Naive B cell (primary cell): ENCODE measurements at places on chromosomes 12 and 14.

DNA sequence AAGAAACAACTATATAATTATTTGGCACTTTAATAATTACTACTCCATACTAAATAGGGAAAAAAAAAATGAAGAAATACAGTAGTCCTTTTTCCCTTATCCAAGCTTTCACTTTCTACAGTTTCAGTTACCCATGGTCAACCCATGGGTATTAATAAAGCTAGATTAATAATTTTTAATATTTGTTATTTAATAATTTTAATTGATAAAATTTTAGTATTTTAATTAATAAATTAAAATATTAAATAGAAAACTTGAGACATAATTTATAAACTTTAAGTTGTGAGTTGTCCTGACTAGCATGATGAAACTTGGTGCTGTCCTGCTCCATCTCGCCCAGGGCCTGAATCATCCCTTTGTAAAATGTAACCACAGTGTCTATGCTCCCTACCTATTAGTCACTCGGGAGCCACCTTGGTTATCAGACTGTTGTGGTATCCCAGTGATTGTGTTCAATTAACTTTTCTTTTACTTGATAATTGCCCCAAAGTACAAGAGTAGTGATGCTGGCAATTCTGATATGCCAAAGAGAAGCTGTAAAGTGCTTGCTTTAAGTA is 71.8 kb downstream of the PAWR start:
- DNase-seq: no peak

GRCh38 chr12:116784238-116784612 is 46.1 kb downstream of the RNFT2 start:
- DNase-seq: no peak

DNA sequence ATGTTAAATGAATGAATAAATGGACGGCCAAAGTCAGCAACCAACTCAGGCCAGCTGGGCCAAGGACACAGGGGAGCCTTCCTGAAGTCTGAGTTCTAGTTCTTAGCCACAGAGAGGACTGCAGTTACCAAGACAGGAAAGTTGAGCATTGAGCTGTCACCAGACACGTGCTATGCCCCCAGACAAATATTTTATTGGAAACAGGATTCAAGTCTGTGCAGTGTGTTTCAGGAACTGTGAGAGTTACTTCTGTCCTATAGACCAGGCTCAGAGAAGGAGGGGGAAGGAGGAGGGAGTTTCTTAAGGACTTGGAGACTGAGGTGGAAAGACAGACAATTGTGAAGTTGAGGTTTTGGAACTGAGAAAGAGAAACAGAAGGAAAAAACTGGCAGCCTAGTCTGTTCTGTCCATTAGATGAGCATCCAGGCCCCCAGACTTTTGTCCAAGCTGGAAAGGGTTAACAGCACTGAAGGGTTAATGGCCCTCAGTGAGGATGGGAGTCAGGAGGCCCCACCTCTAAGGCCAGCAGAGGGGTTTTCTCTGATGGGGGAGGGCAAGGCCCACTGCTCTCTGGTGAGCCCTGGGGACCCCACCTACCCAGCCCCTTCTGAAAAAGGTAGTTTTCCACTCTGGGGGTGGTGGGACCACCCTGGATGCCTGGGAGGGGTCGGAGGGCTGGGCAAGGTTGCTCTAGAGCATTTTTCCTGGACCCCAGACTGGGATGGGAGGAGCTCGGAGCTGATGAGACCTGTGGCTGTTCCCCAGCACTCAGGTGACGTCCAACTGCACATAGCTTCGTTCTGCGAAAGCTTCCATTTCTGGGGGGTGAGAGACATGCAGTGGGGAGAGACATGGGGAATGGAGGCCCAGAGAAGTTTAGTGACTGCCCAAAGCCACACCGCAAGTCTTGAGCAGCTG is 6.9 kb upstream of the CMKLR1 start:
- DNase-seq: no peak

GRCh38 chr14:21525571-21525961 is 580 bp downstream of the SALL2 start:
- no peak for DNase-seq

DNA sequence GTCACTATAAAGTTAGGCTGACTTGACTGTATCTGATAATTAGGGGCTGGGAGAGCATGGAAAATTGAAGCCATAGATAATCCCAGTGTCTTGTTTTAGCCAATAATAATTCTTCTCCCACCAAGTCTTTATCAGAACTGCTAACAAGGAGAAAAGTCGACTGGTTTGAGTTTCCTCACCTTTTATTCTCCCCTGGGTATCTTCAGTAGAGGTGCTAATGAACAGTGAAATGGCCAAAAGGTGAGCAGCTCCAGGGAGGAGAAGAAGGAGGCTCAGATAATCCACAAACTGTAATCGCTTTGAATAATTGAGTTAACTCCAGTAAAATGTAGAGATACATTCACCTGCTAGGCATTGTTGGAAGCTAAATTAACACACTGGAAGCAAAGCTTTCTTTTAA is 72.6 kb downstream of the ETV6 start:
- no peak for DNase-seq

GRCh38 chr12:19681007-19681406 is 241.7 kb downstream of the AEBP2 start:
- no peak for DNase-seq

DNA sequence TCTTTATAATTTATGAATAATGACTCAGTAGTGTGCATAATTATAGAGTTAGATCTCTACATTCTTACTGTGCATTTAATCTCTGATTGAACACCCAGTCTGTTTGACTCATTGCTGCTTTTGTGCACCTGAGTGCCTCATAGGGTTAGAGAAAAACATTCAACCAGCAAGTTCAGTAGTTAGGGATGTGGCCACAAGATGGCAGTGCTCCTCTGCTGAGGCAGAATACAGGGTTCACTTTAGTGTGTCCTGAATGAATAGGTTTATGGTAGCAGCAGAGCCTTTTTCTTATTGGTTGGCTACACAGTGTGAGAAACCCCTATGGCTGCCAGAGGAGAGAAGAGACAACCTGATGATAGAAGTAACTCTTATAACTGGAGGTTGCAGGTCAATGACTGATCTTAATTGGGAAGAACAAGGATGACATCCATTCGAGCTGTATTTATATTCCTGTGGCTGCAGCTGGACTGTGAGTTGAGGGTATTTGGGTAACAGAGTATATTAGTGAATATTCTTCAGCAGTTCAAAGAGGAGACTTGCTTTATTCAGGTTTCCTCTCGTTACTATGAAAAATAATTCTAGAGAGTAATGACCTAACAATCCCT is 194.9 kb upstream of the OR4E1 start:
- DNase-seq: peak; percentile 5

GRCh38 chr12:65803251-65803650 is 21.0 kb upstream of the HMGA2 start:
- DNase-seq: no peak

DNA sequence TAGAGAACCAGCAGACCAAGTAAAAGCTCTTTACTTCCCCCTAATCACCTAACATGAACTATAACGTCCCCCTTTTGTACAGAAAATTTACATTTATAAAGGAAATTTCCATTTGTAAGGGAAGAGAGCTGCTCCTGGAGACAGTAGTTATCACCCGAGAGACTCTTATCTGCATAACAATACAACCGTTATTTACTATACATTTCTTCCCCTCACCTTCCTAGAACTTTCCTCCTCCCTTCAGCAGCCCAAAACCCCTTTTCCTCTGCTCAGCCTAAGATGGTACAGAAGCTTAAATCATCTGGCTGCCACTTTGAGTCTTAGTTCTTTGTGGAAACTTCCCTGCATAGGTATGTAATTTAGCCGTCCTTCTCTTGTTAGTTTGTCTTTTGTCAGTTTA is 40.4 kb upstream of the ETV6 start:
- DNase-seq: no peak

DNA sequence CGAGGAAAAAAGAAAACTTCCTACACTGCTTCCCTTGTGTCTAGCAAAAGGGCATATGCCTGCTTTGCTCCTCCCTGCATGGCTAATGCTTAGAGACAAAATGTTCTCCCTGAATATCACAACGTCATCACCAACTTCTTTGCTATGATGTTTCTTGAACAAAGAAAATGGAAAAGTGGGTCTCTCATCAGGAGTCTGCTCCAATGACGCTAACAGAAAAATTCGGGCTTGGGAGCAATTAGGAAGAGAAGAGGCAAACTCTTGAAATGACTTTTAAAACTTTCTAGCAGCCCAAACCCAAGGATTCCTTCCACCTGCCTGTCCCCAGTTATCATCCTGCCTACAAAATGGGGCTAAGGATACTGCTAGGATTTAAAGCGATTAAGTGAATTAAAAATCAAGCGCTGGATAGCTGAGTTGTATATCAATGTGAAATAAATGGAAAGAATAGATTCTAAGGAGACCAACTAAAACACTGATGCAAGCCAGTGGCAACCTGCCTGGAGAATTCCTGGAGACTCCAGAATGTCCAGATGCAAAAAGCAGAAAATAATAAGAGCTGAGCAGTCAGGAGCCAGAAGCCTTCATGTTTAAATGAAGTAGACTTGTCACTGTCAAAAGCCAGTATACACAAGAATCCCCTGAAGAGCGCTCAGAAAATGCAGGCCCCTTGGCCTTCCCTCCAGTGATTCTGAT is 183.8 kb downstream of the DPF3 start:
- DNase-seq: no peak

DNA sequence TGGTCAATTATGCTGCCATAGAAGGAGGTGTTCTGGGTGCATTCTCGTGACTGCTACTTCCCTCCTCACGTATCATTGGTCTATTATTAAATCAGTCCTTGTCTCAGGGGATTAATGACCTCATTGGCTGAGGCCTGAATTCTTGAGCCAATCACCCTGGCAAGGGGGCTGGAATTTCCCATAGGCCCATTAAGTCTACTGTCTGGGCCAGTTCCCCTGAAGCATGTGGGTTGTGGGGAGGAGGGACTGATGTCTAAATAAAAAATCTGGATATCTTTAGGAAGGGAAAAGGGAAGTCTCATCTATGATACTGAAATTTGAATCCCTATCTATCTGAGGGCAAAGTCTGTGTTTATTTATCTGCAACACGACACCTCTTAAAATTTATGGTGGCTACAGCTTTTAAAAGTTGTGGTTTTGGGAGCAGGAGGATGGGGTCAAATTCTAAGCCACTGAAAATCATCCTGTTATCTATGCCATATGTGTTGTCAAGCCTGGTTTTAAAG is 71.9 kb downstream of the DYRK2 start:
- DNase-seq: no peak

DNA sequence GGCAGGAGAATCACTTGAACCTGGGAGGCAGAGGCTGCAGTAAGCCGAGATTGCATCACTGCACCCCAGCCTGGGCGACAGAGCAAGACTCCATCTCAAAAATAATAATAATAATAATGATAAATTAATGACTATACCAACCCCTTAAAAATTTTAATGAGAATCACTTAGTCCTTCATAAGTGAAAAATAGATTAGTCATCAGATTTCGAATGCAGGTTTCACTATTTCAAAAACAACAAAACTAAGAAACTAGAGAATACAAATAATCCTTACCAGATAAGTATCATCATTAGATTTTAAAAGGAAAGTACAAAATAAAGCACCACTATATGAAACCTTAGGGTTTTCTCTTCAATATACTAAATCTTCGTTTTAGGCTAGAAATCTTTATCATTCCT is 62.3 kb downstream of the CEP83 start:
- DNase-seq: no peak

- DNase-seq: no peak
Measured at GRCh38 chr14:68733086-68733914, 59.6 kb downstream of the ZFP36L1 start.

DNA sequence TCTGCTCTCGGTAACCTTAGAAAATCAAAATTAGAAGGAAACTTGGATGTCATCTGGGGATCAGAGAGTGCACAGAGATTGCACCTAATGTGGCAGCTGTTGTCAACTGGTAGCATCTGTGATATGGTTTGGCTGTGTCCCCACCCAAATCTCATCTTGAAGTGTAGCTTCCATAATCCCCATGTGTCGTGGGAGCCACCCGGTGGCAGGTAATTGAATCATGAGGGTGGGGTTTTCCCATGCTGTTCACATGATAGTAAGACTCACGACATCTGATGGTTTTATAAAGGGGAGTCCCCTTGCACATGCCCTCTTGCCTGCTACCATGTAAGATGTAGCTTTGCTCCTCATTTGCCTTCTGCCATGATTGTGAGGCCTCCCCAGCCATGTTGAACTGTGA is 127.7 kb upstream of the SRRM4 start:
- no peak for DNase-seq

- no peak for DNase-seq
Measured at GRCh38 chr14:53461858-53462257, 308.7 kb upstream of the DDHD1 start.

DNA sequence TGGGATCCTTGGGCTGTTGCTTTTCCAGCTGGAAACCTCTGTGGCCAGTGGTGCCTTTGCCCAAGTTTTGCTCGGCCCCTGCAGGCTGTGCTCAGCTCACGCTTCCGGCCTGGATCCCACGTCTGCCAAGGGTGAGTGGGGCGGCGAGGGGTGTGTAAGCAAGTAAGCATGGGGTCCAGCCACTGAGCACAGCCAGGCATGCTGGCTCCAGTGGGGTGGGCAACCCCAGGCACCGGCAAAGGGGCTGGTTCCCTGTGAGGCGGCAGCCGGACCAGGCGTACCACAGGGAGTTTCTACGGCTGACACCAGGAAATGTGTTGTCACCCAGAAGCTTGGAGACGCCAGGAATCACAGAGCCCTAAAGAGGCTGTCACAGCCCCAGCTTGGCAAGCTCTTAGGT is 393.4 kb upstream of the CCDC196 start:
- no peak for DNase-seq

- DNase-seq: no peak
Measured at GRCh38 chr12:124395986-124396385, 101.1 kb downstream of the RFLNA start.

GRCh38 chr14:50578433-50578832 is 18.5 kb downstream of the ATL1 start:
- DNase-seq: no peak

GRCh38 chr12:130965668-130966067 is 12.0 kb downstream of the ADGRD1 start:
- no peak for DNase-seq

DNA sequence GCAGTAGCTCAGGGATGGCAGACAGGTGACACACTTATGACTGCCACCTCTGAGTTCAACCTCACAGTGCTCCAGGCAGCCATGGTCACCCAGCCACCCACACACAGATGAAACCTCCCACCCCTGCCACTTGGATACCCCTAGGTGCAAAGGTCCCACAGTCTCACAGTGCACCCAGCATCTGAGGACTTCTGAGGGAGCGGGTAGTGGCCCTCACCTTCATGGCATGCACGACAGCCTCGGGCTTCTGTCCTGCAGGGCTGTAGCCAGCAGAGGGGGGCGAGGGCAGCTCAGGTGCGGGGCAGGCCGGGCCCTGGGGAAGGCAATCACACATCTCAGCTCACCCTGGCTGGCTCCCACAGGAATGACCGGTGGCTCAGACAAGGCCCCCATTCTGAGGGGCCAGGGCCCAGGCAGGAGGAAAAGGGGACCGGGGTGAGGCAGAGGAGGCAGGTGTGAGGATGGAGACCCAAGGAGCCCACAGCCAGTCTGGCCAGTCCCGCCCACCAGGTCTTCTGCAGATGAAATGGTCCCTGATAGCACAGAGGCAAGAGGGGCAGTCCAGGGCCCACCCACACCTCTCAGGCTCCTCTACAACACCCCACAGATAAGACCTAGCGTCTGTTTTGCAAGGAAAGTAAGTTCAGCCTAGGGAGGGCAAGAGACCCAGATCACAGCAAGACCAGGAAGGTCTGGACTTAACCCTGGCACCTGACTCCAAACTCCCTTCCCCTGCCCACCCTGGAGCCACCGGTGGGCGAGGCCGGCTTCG is 35.8 kb downstream of the CCNK start:
- DNase-seq: no peak
